CD4-positive, alpha-beta T cell treated with Interleukin-4 for 1 hour (primary cell): ENCODE measurements at places on chromosomes 5 and 9.

GRCh38 chr9:85541876-85542275 is 199.9 kb downstream of the AGTPBP1 start:
- DNase-seq: no peak

- no peak for DNase-seq
Measured at GRCh38 chr9:115808108-115808507, 345.5 kb upstream of the PAPPA start.

- no peak for DNase-seq
Measured at GRCh38 chr9:75907329-75907728, 16.9 kb downstream of the PCSK5 start.

DNA sequence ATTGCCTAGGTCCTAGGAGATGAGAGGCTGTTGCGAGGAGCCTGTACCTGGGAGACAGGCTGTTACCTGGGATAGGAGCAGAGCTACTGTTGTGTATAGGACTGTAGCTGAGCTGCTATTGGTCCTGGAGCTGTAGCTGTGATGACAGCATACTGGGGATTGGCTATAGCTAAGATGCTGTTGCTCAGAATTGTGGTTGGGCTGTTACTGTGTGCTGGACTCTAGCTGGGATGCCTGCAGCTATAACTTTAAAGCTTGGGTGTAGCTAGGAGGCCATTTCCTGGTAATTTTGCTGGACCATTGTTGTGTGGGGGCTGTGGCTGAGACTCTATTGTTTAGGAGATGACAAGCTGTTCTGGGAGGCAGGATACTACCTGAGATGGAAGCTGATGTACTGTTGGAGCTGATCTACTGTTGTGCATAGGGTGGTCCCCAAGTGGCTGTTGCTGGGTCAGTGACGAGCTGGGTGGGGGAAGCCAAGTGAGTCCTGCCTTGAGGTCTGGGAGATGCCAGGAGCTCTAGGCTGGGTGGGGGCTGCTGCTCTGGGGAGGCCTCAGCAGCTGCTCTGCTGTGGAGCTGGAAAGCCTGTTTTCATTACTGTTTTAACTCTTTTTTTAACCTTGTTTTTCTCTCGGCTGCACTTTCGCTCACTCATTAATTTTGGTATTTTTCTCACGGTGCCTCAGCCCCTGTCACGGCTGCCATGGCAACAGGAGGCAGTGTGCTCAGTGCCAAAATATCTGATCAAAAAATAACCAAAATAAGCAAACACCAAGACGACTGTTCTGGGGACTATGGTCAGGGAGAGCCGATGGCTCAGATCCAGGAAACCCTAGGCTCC is 3.0 kb upstream of the PCDH1 start:
- no peak for DNase-seq

DNA sequence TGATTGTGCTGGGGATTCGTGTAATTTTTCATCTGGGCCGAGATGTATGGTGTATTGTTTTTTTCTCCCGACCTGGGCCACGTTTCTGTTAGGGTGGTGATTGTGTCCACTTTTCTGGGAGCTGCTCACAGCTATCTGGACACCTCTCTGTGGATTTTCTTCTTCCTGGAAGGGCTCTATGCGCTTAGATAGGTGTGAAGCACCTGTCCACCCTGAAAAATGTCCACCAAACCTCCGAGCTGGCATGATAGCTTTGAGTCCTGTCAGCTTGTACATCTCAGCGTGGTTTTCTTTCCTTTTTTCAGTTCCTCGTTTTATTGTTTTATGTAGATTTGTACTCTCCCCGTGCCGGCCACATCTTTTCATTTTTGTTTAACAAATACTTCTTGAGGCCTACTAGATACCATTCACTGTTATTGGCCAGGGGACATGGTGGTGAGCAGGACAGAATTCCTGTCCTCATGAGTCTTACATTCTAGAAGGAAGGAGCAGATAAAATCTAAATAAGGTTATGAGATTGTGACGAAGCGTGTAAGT is 1.1 kb downstream of the UGCG start:
- DNase-seq: peak; percentile 21

DNA sequence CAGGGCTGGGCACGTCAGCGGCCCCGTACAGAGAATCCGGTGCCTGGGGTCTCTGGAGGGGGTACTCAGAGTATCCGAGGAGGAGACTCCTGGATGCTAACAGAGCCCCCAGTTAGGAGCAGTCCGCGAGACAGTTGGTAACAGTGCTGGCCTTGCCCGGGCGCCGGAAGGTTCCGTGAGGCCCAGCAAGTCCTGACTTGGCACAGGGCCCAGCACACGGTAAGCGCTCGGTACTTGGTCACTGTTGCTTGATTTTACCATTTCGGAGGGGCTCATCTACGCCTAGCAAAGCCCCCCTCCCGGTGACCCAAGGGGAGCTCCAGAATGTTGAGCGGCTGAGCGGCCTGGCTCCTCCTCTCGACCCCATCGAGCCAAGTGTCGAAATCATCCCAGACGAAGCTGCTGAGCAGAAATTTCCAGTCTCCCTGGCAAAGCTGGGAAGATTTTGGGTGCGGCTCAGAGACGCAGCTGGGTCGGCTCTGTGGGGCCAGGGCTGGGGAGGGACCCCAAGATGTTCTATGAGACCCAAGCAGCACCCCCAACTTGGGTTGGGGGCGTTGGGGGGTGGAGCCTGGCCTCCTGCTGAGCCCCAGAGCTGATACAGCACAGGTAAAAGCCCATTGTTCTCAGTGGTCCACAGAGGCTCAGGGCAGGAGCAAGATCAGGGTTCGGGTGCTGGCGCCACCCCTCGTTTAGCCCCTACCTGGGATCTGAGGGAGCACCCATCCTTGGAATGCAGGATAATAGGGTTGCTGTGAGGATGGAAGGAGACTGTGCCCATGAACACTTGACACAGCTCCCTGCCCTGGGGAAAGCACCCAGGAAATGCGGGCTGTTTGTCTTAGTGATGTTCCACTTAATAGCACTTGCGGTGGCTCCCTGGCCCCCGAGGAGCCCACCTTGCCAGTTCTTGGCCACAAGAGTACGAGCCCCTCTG is 137.2 kb downstream of the C9orf50 start:
- DNase-seq: peak; percentile 39

DNA sequence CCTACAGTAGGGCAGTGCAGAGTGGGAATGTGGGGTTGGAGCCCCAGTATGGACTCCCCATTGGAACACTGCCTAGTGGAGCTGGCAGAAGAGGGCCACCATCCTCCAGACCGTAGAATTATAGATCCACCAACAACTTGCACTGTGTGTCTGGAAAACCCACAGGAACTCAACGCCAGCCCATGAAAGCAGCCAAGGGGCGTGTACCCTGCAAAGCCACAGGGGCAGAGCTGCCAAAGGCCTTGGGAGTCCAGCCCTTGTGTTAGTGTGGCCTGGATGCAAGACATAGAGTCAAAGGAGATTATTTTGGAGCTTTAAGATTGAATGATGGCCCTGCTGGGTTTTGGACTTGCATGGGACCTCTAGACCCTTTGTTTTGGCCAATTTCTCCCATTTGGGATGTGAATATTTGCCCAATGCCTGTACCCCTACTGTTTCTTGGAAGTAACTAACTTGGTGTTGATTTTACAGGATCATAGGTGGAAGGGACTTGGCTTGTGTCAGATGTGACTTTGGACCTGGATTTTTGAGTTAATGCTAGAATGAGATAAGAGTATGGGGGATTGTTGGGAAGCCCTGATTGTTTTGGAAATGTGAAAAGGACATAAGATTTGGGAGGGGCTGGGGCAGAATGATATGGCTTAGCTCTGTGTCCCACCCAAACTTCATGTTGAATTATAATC is 266.8 kb downstream of the SEMA5A start:
- DNase-seq: no peak

DNA sequence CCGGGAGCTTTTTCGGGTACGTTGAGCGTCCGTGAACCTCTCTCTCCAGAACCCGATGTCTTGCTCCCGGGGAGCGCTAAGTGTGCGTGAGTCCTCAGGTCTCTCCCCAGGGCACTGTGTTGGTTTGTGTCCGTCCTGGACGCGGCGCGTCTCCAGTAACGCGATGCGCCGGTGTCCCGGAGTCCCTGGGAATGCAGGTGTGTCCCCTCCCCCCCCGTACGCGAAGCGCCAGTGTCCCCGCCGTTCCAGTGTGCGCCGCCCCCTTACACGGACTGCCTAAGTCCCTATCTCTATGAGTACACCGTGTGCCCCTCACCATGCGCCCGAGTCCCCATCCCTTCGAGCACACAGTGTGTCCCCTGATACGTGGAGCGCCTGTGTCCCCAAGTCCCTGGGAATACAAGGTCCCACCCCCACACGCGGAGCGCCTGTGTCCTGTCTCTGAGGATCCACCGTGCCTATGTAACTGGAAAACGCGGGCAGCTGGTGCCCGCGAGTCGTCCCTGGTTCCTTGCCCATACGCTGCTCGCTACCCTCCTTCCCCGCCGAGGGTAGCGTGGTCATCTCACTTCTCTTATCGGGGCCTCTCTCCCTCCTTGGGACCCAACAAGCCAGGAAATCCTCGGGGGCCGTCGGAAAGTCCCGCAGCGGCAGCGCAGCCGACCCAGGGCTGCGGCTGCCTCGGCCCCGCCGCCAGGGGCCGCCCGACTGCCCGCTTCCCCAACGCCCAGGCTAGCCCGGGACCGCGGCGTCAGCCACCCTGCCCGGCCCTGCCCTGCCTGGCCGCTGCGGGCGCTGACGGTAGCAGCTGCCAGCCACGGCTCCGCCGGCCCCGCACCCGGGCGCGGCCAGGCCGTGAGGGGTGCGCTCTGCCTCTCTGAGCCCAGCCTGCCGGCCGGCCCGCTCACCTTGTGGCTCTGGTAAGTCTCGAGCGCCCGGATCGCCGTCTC is 709 bp downstream of the ELL2 start:
- peak; percentile 77 for DNase-seq

GRCh38 chr5:9188131-9188530 is 357.7 kb downstream of the SEMA5A start:
- no peak for DNase-seq

DNA sequence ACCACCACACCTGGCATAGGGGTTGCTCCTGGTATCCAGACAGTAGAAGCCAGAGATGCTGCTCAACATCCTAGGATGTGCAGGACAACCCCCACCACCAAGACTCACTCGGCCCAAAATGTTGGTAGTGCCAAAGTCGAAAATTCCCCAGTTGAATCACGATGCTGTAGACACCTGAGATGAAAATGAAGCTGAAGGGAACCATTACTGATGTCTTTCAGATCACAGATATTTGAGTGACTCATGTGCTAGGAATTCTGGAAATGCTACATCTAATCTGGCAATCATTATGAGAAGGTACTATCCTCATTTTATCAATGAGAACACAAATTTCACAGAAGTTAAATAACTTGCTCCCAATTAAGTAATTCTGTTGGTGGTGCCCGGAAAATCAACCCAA is 21.0 kb upstream of the UBE2QL1 start:
- no peak for DNase-seq

DNA sequence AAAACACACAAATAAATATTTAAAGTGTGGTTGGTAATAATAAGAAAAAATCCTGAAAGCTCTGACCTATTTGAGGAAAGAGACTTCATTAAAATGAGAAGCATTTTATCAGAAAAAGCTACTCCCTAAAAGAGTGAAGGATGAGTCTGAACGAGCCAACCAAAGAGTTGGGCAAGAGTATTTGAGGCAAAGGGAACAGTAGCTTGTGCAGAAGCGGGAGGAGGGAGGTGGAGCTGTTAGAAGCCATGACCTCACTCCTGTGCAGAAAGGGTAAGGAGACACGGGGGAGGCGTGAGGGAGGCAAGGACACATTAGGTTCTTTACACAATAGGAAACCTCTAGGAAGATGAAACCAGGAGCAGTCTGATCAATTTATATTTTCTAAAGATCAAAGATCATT is 29.4 kb downstream of the SH3RF2 start:
- no peak for DNase-seq

GRCh38 chr9:84761137-84761808 is 91.7 kb downstream of the NTRK2 start:
- DNase-seq: no peak

- DNase-seq: peak; percentile 43
Measured at GRCh38 chr5:72018143-72018803, 89.0 kb upstream of the MAP1B start.

DNA sequence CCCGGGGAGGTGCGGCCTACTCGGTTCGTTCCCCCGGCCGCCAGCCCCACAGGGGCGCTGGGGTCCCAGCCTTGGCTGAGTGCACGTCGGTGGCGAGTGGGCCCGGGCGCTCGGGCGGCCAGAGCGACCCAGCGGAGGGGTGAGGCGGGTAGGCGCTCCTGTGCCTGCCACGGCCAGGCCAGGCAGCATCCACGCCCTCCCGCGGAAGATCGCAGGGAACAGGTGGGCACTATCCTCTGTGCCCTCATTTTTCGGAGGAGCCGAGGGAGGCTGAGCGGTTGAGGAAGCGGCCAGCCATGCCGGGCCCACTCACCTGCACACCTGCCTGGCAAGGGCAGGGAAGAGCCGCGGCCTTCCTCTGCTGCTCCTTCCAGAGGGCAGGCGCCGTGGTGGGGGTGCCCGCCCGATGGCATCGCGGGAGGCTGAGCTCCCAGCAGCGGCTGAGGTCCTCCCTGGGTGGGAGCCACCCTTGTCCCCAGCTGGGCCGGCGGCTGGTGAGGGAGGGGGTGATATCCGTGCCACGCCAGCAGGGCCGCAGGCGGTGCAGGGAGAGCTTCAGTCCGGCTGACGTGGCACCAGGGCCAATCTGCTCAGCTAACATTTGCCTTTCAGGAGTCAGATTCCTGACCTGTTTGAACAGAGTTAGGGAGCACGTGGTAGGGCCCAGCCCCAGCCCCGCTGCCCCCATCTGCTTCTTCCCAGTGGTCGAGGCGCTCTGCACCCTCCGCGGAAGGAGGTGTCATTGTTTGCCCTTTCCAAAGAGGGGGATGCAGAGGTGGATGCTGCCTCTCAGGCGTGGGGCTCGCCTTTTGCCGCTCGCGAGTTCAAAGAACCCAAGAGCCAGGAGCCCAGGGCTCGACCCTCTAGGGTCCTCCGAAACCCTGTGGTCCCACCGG is 1.6 kb upstream of the SEC16A start:
- no peak for DNase-seq

DNA sequence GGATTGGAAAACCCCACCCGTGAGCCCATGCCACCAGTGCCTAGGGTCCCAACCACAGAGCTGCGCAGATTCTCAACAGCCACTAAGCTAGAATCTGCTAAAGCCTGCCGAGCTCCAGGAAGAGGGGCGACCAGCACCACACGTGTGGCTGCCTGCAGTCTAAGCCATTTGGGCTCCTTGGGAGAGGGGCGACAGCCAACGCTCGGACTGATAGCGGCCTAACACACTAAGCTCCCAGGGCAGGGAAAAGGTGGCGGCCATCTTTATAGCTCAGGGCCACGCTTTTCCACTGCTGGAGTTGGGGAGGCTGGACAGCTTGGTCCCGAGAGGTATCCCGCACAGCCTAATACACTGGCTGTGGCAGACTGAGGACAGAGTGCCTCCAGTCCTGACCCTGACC is 631.8 kb downstream of the CETN3 start:
- no peak for DNase-seq

GRCh38 chr5:89191374-89191773 is 308.4 kb upstream of the MEF2C start:
- no peak for DNase-seq

- no peak for DNase-seq
Measured at GRCh38 chr5:27701931-27702903, 663.8 kb upstream of the CDH9 start.
